Esophagus mucosa (tissue), 1 donor: ENCODE measurements at places on chromosomes 1 and 21. TPM values are rescaled to one million over a fixed set of nuclear protein-coding genes. Genes with fewer than 3 reads are reported as not detected.

- ATAC-seq, result no peak
Observed at GRCh38 chr21:15992171-15992570, 262.4 kb downstream of the USP25 start.

Gene CD2
- 1.3 TPM for total RNA-seq

Gene TRIM45
- total RNA-seq, result 1.8 TPM

- ATAC-seq, result peak; percentile 54
Observed at GRCh38 chr1:246008363-246008831, 498.7 kb downstream of the SMYD3 start.

Gene LMOD1
- total RNA-seq, result 4.1 TPM

GRCh38 chr21:44885615-44886014 lies 12.1 kb upstream of the PTTG1IP start:
- no peak for ATAC-seq

- ATAC-seq, result no peak
Observed at GRCh38 chr1:226063977-226064815, 1.7 kb downstream of the H3-3A start.

GRCh38 chr1:100511058-100511457 lies 26.9 kb upstream of the GPR88 start:
- ATAC-seq, result no peak

- no peak for ATAC-seq
Observed at GRCh38 chr1:113178522-113178921, 105.5 kb downstream of the LRIG2 start.

Gene H3-3A
- total RNA-seq, result 457 TPM

Gene TFB2M
- total RNA-seq, result 8.2 TPM

Gene EDARADD
- 4.3 TPM for total RNA-seq

GRCh38 chr1:203448521-203449061 lies 27.0 kb upstream of the PRELP start:
- ATAC-seq, result no peak

Gene PIGV
- total RNA-seq, result 9.4 TPM

GRCh38 chr1:228194921-228195812 lies 12.7 kb upstream of the OBSCN start:
- ATAC-seq, result no peak

Gene RASAL2
- 19.2 TPM for total RNA-seq

GRCh38 chr1:239388578-239388977 lies 2.2 kb downstream of the CHRM3 start:
- ATAC-seq, result no peak

GRCh38 chr21:29318354-29318753 lies 19.6 kb downstream of the BACH1 start:
- ATAC-seq, result no peak

Gene DCST1
- 0.32 TPM for total RNA-seq

DNA sequence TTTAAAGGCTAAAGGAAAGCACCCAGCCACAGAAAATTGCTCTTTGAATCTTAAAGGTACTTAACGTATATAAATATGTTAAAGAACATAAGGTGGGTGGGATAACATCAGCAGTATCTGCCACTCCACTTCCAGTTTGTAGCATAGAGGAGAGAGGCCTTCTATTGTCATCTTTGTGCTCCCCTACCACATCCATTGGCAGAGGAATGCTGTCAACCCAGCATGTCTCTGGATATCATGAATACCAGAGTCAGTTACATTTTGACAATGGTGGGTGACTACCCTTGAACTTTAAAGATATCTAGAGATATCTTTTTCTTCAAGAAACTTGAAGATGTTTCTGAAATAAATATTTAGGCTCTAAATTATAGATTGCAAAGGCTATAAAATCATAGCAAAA lies 283.2 kb upstream of the LRRC7 start:
- ATAC-seq, result no peak

Gene LIN28A
- not detected for total RNA-seq

- peak; percentile 77 for ATAC-seq
Observed at GRCh38 chr1:8873506-8874229, 4.8 kb downstream of the ENO1 start.

DNA sequence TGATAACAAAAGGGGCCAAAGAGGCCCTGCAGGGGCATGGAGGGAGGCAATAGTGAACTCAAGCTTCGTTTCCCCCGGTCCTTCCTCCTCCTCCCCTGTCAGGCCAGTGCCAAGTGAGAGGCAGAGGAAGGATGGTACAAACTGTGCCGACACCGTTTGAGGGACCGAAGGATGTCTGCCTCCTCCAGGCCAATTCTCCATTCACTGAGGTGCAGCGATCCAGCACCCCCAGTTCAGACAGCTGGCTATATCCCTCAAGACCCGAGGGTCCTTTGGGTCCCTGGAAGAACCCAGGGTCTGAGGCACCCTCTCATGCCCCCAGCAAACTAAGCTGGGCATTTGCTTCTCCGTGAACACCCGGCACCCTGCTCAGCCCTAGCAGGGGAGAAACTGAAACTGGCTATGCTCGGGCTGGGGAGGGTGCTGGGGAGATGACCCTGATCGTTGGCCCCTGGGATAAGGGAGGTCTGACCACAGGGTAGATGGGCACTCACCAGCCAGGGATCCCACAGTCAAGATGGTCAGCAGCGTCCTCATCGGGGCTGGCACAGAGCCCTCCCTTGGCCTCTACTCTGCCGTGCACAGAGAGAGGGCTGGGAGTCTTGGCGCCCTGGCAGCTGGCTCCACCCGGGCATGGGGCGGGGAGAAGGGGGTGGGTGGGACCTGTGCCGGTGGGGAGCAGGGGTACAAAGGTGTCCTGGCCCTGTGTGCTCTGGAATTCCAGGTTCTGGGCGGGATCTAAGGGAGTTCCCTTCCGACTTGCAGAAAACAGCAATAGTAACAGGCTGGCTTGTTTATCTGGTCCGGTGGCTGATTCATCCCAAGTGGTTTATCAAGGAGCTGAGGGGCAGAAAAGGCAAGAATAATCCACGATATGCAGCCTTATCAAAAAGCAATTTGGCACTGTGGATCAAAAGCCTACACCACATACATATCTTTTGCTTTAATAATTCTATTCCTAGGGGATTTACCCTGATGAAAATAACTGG lies at the start of gene IL22RA1:
TSS of gene IL22RA1 (minus strand) at position 595 of the 989 bp plus-strand sequence. CDS start at position 537, 58 bp downstream.
- peak; percentile 73 for ATAC-seq

GRCh38 chr1:205421798-205422197 lies at the start of gene LEMD1:
TSS of gene LEMD1 (minus strand) at chr1:205422056. CDS start at chr1:205420536, 1,520 bp downstream.
- ATAC-seq, result no peak

Gene LCE2C
- total RNA-seq, result not detected

DNA sequence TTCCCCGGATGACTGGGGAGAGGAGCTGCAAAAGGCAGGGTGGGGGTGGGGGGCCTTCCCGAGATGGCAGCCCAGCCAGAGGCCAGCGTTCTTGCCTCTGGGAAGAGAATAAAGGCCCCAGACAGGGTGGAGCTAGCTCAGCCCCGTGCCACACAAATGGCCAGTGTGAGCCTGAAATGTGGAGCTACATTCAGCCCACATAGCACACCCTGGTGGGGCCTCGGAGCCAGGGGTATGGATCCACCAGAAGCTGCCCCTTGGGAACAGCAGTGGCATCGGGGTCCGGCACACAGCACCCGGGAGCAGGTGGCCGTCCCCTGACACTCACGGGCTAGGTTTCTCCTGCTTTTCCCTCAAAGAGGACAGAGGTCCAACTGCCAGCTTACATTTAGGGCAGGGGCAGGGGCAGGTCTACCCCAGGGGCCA lies 93.9 kb downstream of the PDE9A start:
- ATAC-seq, result no peak

DNA sequence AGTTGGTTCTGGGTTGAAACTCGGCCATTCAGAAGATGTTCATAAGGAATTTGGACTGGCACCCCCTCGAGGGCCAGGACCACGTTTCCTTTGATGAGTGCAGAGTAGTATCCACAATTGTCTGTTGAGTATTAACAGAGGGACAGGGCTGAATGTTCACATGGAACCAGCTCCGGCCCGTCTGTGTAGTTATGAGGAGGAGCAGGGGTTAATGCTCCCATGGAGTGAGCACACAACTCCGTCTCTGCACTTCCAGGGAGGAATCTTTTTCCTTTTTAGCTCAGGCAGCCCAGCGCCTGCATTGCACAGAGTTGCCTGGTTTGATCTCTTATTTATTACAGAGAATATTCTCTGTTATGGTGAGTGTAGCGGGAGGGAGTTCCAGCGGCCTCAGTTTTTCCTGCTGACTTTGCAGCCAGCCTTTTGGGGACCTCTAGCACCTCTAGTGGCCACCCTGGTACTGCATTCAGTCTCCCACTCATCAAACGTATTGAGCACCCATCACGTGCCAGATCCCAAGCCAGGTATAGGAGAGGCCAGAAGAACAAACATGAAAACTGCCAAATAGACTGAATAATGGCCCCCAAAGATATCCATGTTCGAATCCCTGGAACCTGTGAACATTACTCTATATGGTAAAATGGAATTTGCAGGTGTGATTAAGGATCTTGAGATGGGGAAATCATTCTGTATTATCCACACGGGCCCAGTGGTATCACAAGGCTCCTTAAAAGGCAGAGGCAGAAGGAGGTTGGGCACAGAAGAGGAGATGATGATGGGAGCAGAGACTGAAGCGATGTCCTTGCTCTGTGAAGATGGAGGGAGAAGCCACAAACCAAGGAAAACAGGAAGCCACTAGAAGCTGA lies 167.7 kb upstream of the CSF3R start:
- ATAC-seq, result peak; percentile 83

Gene GJC2
- 0.44 TPM for total RNA-seq

DNA sequence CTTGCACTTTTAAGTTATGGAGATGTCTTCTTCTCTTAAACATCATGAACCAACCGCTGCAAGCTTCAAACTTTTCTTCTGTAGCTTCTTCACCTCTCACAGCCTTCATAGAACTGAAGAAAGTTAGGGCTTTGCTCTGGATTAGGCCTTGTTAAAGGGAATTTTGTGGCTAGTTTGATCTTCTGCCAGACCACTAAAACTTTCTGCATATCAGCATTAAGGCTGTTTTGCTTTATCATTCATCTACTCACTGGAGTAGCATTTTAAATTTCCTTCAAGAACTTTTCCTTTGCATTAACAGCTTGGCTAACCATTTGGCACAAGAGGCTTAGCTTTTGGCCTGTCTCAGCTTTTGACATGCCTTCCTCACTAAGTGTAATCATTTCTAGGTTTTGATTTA lies 43.0 kb upstream of the RGL1 start:
- no peak for ATAC-seq
